ENCODE measurements at places on chromosomes 3 and 15.

- DNase-seq = no peak
These were observed 573.6 kb upstream of the GRM7 start for GRCh38 chr3:6287088-6287875.

- no peak for DNase-seq
These were observed 1693.9 kb downstream of the SI start for GRCh38 chr3:163384383-163384782.

DNA sequence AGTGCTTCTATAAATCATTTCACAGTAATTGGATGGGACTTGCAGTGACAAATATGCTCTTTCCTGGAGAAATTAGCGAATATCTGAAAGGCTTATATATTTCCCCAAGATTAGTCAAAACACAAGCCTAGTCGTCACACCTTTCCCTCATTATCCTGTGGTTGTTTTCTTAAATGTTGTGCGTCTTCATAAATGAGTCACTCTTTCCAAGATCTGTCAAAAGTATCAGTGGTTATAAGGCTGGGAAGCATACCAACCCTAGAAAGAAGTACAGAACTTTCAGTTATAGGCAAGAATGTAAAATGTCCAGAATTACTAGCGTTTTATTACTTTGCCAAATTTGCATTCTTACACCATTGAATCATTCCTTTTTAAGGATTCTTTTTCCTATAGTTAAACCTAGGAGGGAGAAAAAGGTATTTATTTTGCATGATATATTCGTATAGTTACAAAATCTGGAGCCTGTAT is 33.6 kb downstream of the TMEM212 start:
- no peak for DNase-seq

- DNase-seq = peak; percentile 28
These were observed 125.5 kb downstream of the NSMCE3 start for GRCh38 chr15:29143909-29144635.

DNA sequence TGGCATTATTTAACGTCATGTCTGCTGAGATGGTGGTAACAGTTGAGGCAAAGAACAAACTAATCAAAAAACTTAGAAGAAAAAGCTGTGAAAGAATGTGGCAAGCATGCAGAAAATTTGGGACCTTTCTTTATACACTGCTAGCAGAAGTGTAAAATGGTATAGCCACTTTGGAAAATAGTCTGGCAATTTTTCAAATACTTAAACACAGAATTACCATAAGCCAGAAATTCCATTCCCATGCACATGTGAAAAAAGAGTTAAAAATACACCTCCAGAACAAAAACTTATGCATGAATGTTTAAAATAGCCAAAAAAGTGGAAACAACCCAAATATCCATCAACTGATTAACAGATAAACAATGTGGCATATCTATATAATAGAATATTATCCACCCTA is 613.3 kb downstream of the TBL1XR1 start:
- no peak for DNase-seq

- DNase-seq = no peak
These were observed 40.3 kb upstream of the TFRC start for GRCh38 chr3:196122021-196122687.

- no peak for DNase-seq
These were observed 52.4 kb downstream of the POLQ start for GRCh38 chr3:121493431-121493830.

GRCh38 chr3:86930181-86930580 is 60.8 kb downstream of the VGLL3 start:
- DNase-seq = no peak

DNA sequence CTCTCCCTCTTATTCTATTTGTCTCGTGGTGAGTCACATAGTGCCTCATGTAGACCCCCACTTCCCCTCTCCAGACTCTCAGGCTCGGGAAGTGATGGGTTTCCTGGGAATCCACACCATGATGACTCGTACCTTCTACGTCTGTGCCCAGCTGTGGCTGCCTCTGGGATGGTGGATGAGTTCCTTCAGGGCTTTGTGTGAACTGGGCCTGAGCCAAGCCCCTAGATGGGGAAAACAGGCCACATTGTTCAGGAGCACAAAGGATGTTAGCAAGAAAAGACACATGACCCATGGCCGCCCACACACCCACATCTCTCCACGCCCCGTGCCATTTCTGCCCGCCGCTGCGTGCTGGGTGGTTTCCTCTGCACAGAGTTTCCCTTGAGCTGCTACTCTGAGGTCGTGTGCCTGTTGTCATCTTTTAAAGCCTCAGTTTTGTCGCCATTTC is 10.5 kb downstream of the ISG20 start:
- DNase-seq = peak; percentile 85

GRCh38 chr3:102036017-102036416 is 186.7 kb downstream of the NFKBIZ start:
- DNase-seq = no peak

- no peak for DNase-seq
These were observed 344.9 kb downstream of the LRRC3B start for GRCh38 chr3:26967501-26967900.

DNA sequence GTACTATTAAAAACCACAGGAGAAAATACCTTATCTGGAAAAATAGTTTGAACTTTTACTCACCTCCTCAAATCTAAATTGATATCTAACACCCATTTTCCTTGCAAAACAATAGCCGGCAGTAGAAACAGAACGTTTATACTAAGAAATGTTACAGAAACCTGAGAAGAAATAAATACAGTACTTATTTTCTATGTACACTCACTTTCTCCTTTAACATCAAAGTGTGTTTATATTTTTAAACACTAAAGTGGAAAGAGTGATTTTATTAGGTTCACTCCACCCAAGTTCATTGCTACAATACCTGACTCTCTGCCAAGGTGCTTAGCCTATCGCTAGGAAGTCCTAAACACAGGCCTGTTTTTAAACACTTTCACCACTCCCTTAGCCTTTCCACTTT is 87.8 kb upstream of the TJP1 start:
- no peak for DNase-seq

GRCh38 chr15:35455201-35455600 is 90.8 kb downstream of the DPH6 start:
- no peak for DNase-seq

- no peak for DNase-seq
These were observed 65.6 kb upstream of the IQSEC1 start for GRCh38 chr3:13138833-13139145.

- no peak for DNase-seq
These were observed 154.8 kb downstream of the SLC9A9 start for GRCh38 chr3:143693506-143693905.

- DNase-seq = no peak
These were observed 651.8 kb upstream of the SGO1 start for GRCh38 chr3:20837676-20838302.

- DNase-seq = no peak
These were observed 145.6 kb downstream of the LSAMP start for GRCh38 chr3:116299646-116300081.

GRCh38 chr3:171797873-171798272 is 12.4 kb downstream of the PLD1 start:
- no peak for DNase-seq

DNA sequence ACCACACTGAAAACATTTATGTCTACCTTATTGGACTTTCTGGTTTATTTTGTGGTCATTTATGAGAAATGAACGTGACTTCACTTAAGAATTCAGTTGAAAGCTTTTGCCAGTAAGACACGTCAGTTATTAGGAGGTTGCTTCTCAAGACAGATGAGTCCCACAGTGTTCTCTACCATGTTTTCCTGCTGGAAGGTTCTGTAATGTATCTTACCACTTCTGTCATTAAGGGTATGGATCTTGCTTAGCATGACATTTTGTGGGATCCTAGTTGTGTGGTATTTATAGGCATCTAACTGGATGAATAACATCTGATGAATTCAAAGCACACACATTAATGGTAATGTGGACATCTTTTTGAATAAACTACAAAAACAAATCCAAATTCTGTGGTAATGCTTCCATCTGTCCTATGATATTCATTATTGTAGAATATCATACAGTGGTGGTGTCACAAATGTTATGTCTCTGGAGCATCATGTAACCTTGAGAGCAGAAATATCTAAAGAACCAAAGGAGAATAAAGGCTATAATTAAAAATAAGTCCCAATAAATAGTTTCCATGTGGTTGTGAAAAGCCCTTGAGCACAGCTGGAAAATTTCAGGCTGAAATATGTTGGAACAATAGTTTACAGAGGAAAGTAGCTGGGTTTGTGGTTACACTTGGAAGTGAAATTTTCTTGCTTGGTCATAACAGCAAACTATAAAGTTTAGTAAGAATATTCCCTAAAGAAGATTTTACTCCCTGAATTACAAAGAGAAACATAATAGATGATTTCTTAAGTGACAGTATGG is 61.5 kb downstream of the C3orf38 start:
- DNase-seq = no peak

DNA sequence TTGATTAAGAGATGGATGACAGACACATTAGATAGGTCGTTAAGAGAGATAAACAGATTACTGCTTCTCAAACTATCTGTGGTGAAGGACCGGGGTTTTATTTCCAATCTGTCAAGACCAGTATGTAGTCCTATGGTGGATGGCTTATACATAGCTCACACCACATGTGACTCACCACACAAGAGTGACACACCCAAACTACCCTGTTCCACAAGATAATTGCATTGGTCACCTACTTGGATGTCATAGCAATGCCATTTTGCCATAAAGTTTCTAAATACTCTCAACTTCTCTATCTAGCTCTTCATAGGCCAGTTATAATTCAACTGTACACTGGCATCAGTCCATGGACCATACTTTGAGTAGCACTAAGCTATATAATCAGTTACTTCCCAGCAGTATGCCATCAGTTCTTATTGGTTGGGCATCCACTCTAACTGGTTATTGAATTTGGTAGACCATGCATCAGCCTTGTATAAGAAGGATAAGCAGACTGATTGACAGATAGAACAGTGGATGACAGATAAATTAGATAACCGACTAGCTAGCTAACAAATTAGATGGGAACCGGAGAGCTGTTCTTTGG is 11.6 kb downstream of the WWTR1 start:
- DNase-seq = no peak

GRCh38 chr3:98918586-98918985 is 17.1 kb upstream of the DCBLD2 start:
- no peak for DNase-seq

GRCh38 chr3:99708207-99708745 is 69.9 kb downstream of the COL8A1 start:
- no peak for DNase-seq

DNA sequence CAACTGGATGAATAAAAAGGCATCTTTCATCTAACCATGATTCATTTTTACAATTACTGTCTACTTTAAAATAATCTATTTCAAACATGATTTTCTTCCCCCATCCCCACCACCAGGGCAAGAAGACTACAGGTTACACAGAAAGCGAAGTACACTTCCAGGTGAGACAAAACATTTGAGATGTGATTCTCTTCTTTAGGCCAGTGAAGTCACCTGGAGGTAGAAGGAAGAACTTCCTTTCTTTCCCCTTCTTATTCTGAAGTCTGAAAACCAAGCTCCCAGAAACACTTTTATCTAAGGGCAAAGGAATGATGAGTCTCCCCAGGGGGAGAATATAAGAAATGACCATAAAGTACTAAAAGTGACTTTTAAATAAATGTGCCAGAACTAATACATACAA is 36.7 kb downstream of the SHQ1 start:
- DNase-seq = no peak

- no peak for DNase-seq
These were observed 66.6 kb downstream of the CLDN11 start for GRCh38 chr3:170485294-170485693.

DNA sequence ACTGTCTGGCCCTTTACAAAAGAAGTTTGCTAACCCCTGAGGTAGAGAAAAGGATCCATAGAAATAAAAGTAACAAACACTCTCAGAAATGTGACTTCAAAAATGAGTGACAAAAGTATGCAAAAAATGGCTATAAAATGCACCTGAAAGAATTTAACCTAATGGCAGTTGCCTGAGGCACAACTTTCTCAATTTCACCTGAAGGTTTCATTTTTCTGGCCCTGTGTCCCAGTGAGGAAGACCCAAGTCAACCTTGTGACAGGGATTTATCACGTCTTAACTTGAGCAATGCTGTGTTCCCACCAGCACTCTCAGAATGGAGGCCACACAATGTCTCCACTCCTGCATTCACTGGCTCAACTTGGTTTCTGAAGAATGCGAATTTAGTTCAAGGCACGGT is 83.0 kb downstream of the FHIT start:
- no peak for DNase-seq

GRCh38 chr3:87167628-87168456 is 59.3 kb upstream of the CHMP2B start:
- no peak for DNase-seq

DNA sequence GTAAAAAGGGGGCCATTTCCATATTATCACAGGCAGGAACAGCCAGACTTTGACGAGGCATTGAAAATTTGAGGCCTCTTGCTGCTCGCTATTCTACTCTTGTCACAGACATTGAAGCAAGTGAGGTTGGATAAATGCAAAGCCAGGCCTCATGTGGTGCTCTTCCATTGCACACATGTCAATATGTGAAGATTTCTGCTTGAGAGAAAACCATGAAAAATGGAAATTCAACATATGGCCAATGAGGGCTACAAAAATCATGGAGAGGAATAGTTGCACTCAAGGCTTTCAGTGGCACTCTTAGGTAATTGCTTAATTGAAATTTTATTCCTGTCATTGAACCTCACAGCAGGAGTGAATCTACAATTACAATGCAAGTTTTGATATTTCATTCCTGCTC is 185.6 kb upstream of the MBNL1 start:
- no peak for DNase-seq

DNA sequence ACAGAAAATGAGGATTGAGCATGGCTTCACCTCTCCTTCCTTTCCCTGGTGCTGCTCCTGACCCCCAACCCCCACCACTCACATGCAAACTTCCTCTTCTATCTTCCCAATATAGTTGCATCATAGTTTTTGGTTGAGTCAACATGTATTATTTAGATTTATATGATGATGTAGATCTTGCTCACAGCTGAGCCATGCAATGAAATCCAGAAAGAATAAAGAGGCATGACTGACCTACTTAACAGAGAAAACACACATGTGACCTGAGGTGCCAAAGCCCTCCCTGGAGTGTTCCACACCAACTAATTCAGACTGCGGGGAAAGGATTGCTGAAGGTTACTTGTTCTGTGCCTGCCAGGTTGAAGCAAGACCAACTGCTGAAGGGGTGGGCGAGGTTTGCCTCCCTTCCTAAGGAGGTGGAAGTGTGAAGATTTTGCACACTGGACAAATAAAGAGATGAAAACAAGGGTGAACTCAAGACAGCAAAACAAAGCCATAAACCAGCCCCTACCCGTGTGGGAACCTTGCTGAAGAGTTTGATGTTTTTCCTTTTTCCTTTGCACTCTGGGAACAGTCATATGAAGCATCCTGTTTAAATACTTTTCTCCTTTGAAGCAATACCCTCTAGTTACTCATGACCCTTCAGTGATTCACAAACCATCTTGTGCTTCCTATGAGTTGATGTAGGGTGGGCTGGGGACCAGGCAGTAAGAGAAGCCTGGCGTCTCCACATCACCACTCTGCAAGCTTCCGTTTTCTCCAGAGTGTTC is 155.2 kb upstream of the UBE2E1 start:
- DNase-seq = peak; percentile 63
